ENCODE measurements at places on chromosomes 1 and 21.
A peak's percentile ranks its signal among the peaks of the same experiment; 100 is the strongest.

DNA sequence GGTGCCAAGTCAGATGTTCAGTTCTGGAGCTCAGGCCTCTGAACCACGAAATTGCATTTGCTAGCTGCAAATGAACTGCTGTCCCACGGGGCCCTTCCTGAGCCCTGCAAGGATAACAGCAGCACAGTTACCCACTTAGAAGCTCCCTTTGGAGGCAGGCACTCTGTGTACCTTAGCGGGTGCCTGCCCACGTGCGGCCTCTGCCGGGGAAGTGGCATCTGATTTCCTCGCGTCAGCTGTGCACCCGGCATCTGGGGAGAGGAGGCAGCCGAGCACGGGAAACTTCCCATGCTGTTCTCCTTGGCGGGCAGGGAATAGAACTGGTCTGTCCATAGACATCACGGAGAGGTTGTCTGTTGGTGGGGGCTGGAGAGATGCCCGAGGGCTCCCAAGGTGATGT lies 148.0 kb upstream of the C1orf174 start:
- DNase-seq = no peak

DNA sequence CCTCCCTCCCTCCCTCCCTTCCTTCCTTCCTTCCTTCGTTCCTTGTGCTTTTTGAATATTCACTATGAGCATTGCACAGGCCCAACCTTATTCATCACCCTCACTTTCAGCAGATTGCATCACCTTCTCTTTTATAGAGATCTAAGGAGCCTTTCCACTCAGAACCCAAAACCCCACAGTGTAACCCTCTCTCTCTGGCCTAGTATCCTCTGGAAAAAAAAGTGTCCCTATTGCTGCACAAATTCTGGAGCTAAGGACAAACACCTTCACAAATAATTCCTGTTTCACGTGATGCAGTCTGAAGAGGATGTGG lies 25.6 kb downstream of the OR10J5 start:
- DNase-seq = no peak

GRCh38 chr1:87392248-87393192 lies 63.8 kb downstream of the LMO4 start:
- DNase-seq = no peak

GRCh38 chr1:55338448-55338820 lies 123.3 kb upstream of the USP24 start:
- peak; percentile 4 for DNase-seq

GRCh38 chr1:161792740-161793139 lies 26.6 kb downstream of the ATF6 start:
- no peak for DNase-seq

DNA sequence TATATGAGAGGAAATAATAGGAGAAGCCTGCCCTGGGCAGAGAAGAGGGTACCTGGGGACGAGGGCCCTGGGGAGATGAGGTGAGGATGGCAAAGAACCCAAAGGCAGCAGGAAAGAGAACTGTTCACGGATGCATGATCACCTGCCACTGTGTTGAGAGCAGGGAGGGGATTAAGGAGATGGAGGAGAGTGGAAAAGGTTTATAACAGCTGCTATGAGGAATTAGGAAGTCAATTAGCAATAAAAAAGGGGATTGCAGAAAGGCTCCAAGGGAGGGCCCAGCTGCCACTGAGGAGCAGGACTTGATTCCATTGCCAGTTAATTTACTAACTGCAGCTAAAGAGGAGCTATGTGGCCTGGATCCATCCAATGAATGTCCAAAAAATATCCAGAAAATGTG lies 61.1 kb downstream of the GFI1 start:
- no peak for DNase-seq

- DNase-seq = no peak
Measured at GRCh38 chr1:145771056-145771455, 51.8 kb downstream of the CD160 start.

DNA sequence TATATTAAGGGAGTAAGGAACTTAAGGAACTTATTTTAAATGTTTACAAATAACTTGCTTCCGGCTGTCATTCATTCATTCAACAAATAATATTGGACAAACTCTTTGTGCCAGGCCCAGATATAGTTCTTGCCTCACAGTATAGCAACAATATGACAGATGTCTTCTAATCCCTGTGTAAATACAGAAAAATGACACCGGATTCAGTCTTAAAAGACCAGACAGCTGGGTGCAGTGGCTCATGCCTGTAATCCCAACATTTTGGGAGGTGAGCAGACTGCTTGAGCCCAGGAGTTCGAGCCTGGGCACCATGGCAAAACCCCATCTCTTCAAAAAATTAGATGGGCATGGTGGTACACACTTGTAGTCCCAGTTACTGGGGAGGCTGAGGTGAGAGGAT lies 23.7 kb downstream of the EIF2B3 start:
- no peak for DNase-seq

- DNase-seq = no peak
Measured at GRCh38 chr1:54857141-54857540, 29.9 kb downstream of the DHCR24 start.

GRCh38 chr1:1573843-1574720 lies 581 bp downstream of the SSU72 start:
- no peak for DNase-seq

DNA sequence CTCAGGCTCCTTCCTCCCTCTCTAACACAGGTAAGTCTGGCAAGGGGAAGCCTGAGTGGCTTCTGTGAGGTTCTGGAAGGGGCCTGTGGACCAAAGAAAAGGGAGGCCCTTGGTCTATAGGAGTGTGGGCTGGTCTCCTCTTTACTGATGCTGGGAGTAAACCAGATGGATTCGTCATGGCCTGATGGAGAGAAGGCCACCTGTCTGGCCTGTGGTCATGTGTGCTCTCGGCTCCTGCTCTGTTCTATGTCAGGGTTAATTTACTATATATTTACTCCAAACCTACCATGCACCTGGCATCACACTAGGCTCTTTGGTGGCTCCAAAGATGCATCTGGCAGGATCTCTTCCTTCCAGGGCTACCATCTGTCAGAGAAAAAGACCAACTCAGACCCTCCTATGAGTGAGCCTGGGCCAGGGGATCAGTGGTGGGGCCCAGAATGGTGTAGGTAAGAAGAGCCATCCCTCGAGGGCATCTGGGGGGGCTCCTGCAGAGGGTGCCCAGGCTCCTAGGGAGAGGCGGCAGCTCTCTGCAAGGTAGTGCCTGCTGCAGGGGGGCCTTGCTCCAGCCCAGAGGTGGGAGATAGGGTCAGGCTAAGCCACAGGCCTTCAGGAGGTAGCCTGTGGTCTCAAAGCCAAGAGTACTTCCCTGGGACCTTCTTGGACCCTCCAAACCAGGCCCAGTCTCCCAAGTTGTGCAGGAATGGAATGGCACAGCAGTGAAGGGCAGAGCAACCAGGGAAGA lies 68.2 kb upstream of the SELENON start:
- no peak for DNase-seq

DNA sequence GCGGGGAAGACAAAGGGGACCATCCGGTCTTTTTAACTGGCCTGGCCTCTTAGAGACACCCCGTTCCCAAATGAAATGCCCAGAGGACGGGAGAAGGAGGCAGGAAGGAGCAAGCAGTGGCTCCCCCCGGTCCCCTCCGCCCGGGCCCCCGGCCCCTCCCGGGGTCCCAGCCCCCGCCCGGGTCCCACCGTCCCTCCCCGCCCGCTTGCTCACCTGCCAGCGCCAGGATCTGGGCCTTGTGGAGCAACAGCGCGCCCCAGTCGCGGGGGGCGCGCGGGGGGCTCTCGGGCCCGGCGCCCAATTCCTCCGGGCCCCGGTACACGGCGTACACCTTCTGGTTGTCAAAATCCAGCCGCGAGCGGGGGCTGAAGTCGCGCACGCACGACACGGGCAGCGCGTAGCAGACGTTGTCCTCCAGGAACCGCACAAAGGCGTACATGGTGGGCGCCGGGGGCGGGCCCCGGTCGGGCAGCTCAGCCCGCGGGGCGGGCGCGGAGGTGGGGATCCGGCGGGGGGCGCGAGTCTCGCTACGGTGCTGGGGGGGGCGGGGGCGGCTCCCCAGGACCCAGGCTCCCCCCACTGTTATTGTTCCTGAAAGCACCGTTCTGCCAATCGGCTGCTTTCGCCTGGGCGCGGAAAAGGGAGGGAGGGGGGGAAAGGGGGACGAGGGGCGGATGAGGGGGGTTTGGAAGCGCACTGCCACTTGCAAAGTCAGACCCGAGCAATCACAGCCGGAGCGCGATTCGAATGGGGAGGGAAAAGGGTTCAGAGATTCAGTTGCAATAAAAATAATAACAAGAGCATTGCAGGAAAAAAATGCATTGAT lies at the start of gene BEND5:
Gene BEND5, minus strand, starts transcription at position 499 of the 826 bp plus-strand sequence. Its CDS starts 60 bp downstream, at position 439.
- DNase-seq = peak; percentile 60

DNA sequence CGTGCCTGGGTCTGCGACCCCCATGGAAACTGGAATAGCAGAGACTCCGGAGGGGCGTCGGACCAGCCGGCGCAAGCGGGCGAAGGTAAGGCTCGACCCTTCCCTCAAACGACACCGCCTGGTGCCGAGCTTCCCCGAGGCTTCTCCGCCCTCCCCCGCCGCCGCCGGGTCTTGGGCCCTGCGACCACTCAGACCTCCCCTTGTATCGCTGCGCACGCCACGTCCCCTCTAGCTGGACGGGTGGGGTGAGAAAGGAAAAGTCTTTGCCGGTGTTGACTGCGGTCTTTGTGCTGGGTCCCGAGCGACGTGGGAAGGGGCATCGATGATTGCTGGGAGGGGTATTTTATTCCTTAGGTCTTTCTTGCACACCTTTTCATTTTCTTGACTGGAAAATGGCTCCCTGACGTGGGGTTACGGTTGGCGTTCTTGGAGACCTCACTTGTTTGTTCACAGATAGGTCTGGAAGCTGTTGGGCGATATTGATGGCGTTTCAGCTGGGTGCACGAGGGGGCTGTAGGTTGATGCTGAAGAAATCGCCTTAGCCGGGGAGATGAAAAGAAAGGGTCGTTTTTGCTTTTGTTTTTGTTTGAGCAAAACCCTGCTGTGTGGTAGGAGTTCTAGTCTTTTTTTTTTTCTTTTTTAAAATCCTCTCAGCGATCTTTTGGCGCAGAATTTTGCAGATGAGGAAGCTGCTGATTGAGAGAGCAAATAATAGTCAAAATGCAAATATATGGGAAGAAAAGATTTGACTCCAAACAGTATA lies 776 bp downstream of the KDM1A start:
- DNase-seq = peak; percentile 11

GRCh38 chr1:72777918-72778317 lies 495.6 kb upstream of the NEGR1 start:
- no peak for DNase-seq

DNA sequence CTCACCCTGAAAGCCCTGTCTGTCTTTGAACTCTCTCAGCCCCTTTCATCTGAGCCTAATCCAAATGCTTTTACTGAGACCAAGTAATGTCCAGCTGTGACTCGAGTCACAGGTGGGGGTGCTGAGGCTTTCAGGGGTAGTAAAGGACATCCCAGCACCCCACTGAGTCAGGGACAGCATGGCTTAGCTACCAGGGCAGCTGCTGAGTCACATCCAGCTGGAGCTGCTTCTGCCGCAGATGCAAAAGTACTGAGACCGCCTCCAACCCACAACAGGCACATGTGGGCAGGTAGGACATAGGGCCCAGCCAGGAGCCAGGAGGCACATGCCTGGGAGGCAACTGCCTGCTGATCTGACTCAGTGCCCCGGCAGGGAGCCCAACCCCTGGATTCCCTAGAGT lies 6.7 kb upstream of the VSIG8 start:
- peak; percentile 15 for DNase-seq

Measured in activated T-cell treated with anti-CD3 and anti-CD28 coated beads for 48 hours (primary cell).